Inflammatory macrophage treated with lipopolysaccharide for 4 hours (primary cell): ENCODE measurements at places on chromosomes 5 and 9.
A peak's percentile ranks its signal among the peaks of the same experiment; 100 is the strongest.

- no peak for DNase-seq
Measured at GRCh38 chr5:43573058-43573457, 16.2 kb upstream of the PAIP1 start.

GRCh38 chr9:131101207-131101964 is 5.1 kb downstream of the AIF1L start:
- no peak for DNase-seq

- DNase-seq = peak; percentile 55
Measured at GRCh38 chr9:81375187-81376100, 313.9 kb downstream of the TLE1 start.

GRCh38 chr9:97501177-97501971 is at the start of gene TMOD1:
Gene TMOD1, plus strand, starts transcription at chr9:97501666. Its CDS starts 22,523 bp downstream, at chr9:97524189.
- peak; percentile 64 for DNase-seq

- no peak for DNase-seq
Measured at GRCh38 chr9:90103771-90104170, 499.0 kb downstream of the GADD45G start.

DNA sequence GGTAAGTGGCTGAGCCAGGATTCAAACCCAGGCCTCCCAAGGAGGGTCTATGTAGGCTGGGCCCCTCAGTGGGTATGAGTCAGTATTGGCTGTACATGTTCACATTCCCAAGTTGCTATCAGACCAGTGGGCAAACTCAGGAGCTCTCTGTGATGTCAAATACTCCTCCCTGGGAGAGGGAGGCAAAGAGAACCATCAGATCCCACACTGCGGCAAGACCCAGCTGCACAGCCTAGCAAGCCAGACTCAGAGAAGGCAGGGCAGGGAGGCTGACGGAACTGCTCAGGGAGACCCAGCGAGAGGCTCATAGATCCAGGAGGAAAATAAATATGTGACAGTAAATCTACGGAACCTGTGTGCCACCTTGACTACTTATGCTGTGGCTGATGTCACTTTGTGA is 42.6 kb upstream of the SAP30L start:
- DNase-seq = no peak

- no peak for DNase-seq
Measured at GRCh38 chr9:35556776-35557175, 48.3 kb upstream of the TESK1 start.

GRCh38 chr9:83956086-83956435 is 24.0 kb downstream of the HNRNPK start:
- DNase-seq = peak; percentile 73

GRCh38 chr9:104633976-104634520 is 16.0 kb upstream of the OR13C9 start:
- DNase-seq = no peak

DNA sequence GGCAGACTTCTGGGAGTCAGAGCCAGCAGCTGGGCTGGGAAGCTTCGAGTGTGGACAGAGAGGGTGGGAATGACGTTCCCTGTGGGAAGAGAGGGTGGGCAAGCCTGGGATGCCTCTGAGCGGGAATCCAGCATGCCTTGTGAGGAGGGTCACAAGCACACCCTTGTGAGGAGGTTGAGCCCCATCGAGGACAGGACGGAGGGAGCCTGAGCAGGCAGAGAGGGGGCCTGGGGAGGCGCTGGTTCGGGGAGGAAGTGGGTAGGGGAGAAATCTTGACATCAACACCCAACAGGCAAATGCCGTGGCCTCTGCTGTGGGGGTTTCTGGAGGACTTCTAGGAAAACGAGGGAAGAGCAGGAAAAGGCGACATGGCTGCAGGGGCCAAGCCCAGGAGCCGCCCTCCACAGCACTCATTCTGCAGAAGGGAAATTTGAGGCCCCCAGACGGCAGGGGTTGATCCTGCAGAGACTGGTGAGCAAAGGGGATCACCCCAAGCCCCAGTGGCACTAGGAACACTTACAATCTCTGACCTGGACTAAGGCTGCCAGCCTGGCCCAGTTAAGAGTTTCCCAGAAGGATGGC is 1.1 kb upstream of the IL13 start:
- no peak for DNase-seq

- no peak for DNase-seq
Measured at GRCh38 chr5:166625210-166625865, 1666.1 kb upstream of the WWC1 start.
